ENCODE measurements at places on chromosomes 13 and 19.

- DNase-seq = peak; percentile 47
Measured at GRCh38 chr19:4186087-4186993, 3.9 kb downstream of the ANKRD24 start.

DNA sequence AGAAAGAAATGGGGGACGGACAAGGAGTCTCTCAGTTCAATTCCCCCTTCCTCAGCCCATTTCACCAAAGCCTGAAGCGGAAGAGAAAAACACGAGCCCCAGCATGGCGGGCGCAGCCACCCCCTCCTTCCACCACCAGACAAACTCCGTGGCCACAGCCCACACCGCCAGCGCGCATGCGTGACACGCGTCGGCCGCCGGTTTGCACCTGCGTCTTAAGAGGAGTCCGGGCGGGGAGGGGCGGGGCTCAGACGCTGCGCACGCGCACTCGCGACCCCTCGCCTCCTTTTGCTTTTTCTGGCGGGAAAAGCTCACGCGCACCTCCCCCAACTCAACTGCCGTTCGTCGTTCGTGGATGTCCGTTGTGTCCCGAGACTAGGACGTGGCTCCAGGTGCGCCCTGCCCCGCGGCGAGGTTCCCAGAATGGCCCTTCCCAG, at the start of gene KASH5:
TSS of gene KASH5 (plus strand) at position 314 of the 437 bp plus-strand sequence. CDS start 2,635 bp downstream, outside the sequence.
- DNase-seq = peak; percentile 90

- DNase-seq = no peak
Measured at GRCh38 chr13:38382946-38383345, 33.3 kb downstream of the UFM1 start.

DNA sequence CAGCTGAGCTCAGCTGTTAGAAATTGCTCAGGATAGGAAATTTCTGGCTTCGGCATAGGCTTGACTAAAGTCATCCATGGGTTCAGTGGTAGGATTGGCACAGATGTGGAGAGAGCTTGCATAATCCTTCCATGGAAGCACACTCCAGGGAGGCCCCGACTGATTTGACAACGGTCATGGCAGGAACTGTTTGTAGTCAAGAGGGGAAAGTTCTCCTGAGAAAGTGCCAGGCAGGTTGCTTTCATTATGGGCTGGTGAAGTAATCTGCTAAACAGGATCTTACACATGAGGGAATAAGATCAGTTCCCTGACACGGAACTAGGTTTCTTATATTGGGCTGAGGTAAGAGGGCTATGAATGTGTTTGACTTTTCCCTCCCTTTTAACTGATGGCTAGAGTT, 120.1 kb downstream of the RGCC start:
- no peak for DNase-seq

DNA sequence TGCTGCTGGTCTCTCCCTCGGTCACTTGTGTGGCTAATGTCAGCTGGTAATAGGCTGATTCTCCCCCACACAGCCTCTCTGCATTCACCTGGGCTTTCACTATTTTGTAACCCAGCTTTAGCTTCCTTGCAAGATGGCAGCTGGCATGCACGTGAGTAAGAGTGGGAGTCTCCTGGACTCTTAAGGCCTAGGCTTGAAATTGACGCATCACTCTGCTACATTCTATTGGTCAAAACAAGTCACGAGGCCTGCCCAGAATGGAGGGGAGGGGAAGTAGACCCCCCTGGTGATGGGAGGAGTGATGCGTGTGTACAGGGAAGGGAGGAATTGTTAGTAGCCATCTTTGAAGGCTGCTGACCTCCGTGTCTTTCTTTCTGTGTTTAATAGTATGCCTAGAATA, 24.9 kb upstream of the PNMA8B start:
- DNase-seq = no peak

- no peak for DNase-seq
Measured at GRCh38 chr19:51007488-51007887, 6.1 kb upstream of the KLK8 start.

- DNase-seq = no peak
Measured at GRCh38 chr13:77519808-77520207, 15.7 kb upstream of the SCEL start.

GRCh38 chr19:43519436-43520088, 7.4 kb downstream of the ETHE1 start:
- DNase-seq = peak; percentile 60

GRCh38 chr19:1140272-1141027, 33.6 kb downstream of the SBNO2 start:
- DNase-seq = no peak

DNA sequence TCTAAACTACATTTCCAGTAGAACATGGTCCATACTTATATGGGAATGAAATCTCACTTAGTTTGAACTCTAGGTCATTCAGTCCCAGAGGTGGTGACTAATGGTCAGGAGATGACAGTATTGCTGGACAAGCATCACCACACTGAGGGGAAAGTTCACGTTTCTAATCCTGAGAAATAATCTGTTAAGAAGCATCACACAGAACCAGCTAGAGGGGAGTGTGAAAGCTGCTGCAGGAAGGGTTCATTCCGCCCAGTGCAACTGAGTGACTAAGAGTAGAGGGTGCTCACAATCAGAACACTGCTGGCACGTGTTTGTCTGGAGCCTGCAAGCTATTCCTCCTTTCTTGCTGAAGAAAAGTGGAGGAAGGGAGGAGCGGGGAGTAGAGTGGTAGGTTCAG, 2.7 kb downstream of the COL4A1 start:
- DNase-seq = no peak

DNA sequence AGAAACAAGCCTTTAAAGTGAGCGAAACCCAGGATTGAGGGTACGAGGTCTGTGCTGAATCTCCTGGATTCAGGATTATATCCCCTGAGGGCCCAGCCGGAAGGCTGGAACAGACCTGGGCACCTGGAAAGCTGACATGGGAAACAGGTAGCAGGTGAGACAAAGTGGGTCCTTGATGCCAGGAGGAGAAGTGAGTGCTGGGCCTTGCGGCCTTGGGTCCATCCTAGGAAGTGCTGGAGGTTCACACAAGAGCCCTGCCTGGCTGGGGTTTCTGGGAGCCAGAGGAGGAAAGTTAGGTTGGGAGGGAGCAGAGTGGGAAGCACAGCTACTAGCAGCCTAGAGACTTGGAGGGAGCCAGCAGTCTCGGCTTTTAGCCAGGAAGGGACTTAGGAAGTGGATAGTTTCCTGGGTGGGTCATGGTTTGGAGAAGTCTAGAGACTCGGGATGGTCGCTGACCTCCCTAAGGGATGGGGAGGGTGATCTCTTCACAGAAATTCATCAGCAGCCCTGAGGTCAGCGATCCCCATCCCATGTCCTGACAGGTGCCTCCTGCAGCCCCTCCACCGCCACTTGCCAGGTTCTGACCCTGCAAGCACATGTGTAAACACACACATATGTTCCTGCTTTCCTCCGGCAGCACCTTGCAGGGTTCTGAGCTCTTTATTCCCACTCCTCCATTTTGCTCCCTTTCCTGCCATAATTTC, 29.4 kb upstream of the ZNF492 start:
- DNase-seq = no peak

DNA sequence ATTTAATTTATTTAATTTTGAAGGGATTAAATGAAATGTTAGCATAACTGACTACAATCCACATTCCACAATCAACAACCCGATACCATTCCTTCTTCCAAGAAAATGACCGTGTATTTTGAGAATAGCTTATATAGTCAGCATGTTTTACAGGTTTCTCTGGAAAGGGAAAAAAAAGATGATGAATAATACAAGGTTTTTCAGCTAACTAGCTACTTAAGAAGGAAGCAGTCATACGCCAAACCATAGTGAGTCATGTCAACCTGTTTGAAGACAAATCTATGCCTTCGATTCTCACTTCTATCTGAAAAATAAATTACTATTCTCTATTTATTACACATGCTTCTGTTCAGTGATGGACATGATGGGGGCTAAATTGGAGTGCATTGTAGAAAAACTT, 258.6 kb downstream of the EFNB2 start:
- no peak for DNase-seq

DNA sequence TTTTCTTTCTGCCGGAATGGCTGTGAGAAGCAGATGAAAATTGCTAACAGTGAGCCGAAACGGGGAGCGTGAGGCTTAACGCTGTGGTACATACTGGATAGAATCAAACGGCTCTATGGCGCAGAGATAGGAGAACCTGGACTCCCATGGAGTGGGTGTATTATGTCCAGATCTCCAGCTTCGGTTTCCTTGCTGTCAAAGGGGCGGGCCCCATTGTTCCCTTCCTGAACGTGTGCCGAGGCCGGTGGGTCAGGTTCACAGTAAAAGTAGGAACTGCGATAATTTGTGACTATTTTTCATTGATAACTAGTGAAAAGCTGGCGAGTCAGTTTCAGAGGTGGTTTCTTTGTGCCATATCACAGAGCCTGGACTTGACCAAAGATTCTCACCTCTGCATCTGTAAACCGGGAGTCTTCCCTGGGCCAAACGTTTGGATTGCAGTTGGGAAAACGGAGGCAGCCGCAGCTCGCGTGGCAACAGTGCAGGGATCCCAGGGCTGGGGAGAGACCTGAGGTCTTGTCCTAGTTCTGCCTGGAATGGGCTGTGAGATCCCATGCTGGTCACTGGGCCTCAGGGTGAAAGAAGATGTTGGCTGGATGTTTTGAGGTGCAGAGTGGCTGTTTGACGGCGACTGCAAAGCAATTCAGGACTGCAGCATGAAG, 752 bp downstream of the RPL18A start:
- DNase-seq = no peak

DNA sequence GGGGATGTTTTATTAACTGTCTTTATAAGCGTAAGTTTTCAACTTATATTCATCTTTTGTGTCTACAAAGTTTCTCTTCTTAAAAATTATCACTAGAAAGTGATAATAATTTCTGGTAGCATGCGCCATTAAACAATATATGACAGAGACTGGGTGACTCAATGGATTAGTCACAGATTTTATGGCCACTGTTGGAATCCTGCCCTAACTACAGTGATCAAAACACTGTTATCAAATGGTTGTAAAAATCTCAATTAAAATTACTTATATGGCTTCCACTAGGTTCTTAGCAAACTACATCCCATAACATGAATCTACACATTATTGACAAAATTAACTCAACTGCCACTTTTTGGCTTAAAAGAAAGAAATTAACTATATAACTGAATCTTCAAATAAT, 350.0 kb downstream of the DACH1 start:
- DNase-seq = no peak

DNA sequence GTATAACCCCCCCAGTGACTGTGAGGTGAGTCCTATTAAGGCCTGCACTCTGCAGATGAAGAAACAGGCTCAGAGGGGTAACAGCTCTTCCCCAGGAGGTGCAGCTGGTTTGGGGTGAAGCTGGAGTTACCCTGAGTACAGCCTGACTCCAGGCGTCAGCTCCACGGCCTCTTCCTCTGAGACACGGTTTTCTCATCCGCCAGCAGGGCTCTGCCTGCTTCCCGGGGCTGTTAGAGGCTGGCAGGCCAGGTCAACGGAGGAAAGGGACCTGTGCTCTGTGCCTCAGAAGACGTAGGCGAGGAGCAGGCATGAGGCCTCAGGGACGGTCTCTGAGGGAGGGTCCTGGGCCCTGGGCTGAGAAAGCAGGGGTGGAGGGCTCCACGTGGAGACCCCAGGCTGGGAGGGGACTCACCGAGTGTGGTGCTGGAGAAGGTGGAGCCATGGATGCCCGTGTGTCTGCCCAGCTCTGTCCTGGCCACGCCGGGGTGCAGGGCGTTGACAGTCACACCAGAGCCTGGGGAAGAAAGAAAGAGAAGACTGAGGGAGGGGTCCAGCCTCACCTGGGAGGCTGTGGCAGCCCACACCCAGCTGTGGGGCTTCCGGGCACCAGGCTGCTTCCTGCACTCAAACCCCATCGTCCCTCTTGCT, 9.0 kb upstream of the GP6 start:
- no peak for DNase-seq

- peak; percentile 78 for DNase-seq
Measured at GRCh38 chr19:6947745-6948144, 60.4 kb downstream of the ADGRE1 start.

DNA sequence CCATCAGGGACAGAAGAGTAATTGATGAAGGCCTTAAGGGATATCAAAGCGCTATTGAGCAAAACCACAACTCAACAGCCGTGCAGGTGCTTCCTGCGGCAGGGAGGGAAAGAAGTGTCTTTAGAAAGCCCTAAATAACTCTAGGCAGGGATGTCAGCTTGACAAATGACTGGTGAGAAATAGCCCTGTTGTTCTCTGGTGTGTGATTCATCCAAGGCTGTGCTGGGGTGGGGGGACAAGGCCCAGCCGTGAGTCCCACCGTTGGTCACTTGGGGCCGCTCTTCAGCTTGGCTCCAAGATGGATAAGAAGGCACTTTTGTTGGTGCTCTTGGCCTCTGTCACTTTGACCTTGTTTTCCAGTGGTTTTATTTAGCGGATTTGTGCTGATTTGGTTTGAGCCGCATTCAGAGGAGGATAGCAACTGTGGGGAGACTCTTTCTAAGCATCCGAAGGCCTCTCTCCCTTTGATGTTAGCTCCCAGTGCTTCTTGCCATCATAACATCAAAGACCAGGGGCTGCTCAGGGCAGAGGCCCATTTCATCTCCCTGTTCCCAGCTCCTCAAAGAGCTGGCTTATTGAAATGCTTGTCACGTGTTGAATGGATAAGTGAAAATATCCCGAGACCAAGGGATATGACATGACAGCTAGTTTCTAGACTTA, 130.3 kb upstream of the SERP2 start:
- DNase-seq = no peak

GRCh38 chr13:78468621-78469020, 134.7 kb downstream of the POU4F1 start:
- no peak for DNase-seq

DNA sequence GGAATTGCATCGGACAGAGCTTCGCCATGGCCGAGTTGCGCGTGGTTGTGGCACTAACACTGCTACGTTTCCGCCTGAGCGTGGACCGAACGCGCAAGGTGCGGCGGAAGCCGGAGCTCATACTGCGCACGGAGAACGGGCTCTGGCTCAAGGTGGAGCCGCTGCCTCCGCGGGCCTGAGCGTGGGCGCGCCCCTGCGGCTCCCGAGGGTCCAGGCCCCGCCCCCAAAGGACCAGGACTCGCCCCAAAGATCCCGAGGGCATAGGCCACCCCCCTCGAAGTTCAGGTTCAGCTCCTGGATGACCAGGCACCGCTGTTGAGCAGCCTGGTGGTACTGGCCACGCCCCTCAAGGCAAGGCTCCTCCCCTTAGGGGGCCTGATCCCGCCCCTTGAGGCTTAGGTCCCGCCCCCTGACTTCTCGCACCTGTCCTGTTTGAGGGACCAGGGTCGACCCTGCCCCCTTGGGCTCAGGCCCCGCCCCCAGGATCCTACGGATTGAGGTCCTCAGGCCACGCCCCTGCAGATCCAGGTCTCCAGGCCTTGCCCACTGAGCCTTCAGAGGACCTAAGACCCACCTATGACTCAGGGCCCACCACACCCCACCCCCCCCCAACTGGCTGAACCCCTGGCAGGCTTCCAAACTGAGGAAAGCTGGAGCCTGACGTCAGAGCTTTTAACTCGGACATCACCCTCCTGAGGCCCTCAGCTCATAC, 43.1 kb downstream of the CYP4F22 start:
- peak; percentile 73 for DNase-seq

DNA sequence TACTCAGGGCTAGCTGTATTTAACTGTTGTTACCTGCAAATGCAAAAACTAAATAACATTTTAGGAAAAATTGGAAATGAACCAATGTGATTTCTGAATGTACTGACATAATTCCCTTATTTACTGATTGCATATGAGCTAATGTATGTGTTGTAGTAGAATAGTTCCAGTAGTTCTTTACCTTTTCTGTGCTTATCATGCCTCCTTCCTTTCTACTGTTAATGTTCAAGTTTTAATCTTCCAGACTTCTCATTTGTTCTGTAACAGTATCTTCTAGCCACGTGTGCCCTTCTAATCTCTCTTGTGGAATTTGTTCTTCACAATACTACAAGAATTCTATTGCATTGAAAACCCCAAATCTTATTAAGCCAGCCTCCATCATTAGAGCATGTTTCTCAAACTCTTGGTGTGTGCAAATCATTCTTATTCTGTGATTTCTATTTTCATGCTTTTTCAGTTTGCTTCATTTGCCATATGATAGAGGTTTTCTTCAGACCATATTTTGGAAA, 17.7 kb downstream of the LSM14A start:
- no peak for DNase-seq
